Central memory CD8-positive, alpha-beta T cell (primary cell): ENCODE measurements at places on chromosomes 12 and 14.

- H3K27ac ChIP-seq = no peak overlapping the region
- no peak for DNase-seq
Observed at GRCh38 chr14:62443796-62444195, 601.5 kb downstream of the KCNH5 start.

DNA sequence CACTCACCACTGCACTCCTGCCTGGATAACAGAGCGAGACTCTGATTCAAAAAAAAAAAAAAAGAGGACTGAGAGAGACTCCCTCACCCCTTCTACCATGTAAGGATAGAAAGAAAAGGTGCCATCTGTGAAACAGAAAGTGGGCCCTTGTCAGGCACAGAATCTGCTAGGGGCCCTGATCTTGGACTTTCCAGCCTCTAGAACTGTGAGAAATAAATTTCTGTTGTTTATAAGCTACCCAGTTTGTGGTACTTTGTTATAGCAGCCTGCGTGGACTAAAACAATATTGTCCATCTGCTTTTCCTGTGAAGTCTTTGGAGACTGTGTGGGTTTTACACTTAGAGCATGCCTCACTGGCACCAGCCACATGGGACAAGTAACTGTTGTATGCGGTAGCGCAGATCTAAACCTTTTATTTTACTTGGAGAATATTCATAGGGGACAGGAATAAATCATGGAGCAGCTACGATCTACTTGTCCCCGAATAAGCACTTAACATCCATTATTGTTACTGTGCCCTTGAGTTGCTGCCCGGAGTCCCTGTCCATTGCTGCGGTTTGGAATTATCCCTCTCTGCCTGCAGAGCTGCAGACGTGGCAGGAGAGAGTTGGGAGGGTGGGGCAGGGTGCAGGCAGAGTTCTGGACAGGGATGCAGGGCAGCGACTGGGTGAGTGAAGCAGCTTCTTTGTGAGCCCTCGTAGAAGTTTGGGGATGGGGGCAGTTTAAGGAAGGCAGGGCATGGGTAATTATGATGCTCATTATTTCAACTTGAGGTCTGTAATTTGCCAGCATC is 52.4 kb upstream of the STON2 start:
- H3K36me3 ChIP-seq = no peaks in the 10 kb centered on the region
- no peaks in the 10 kb centered on the region for H3K4me1 ChIP-seq
- DNase-seq = no peak
- no peak overlapping the region for H3K4me3 ChIP-seq
- H3K27me3 ChIP-seq = peaks cover 43% of the 10 kb centered on the region
- H3K27ac ChIP-seq = no peak overlapping the region

GRCh38 chr14:72610096-72610830 is 283.6 kb downstream of the DPF3 start:
- no peak overlapping the region for H3K4me3 ChIP-seq
- H3K4me1 ChIP-seq = no peaks in the 10 kb centered on the region
- no peaks in the 10 kb centered on the region for H3K36me3 ChIP-seq
- H3K27ac ChIP-seq = no peak overlapping the region

DNA sequence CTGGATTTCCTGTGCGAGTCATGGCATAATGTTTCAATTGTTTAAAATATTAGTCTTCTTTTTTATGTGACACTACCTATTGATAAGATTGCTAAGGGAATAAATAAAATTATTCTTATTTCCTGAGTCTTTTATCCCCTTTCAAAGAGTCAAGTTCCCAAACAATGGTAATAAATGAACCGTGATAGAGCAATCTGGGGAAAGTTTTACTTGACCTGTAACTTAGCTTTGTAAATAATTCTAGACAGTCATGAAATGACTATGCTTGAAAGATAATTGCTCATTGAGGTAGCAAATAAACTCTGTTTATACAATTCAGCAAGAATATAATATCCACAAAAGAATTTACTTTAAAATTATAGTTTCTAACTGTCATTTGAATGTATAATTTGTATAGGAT is 82.1 kb downstream of the TSPAN8 start:
- H3K27me3 ChIP-seq = no peaks in the 10 kb centered on the region
- H3K4me1 ChIP-seq = no peaks in the 10 kb centered on the region
- no peak for DNase-seq
- no peak overlapping the region for H3K27ac ChIP-seq

- H3K27ac ChIP-seq = peak overlapping the region; percentile 90
- H3K4me3 ChIP-seq = no peak overlapping the region
- no peaks in the 10 kb centered on the region for H3K27me3 ChIP-seq
- H3K4me1 ChIP-seq = peaks cover 73% of the 10 kb centered on the region
- peaks cover 16% of the 10 kb centered on the region for H3K36me3 ChIP-seq
Observed at GRCh38 chr14:95505030-95505589, 11.3 kb downstream of the SYNE3 start.

DNA sequence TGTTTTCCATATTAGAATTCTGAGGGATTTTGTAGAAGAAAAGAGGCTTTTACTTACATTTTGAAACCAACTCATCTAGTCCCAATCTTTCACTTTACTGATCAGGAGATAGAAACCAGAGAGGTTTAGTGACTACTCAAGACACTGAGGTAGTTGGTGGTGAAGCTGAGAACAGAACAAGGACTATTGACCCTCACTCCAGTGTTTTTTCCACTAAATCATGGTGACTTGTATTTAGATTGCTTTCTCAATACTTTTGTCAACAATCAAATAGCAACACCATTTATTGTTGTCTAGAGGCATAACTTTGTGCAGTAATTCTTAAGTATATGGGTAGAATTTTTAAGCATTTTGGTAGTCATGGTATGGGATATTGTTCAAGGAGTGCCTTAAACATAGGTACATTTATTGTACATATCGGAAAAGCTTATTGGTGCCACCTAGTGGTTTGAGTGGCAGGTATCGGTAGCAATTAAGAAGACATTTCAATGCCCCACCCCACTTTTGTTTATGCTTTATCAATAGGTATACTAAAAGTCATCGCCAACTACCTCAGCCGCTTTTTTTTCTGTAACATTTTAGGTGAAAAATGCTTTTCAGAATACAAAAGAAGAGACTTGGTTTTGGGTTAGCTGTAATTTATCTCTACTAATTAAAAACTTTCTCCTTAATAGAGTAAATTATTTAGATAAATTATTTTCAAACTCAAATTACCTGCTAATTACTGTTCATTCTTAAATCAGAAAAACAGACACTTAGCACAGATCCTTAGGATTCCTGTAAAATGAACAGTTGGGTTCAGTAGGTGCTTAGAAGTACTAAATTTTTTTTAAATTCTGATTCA is 47.3 kb upstream of the PAWR start:
- H3K27ac ChIP-seq = no peak overlapping the region
- no peak overlapping the region for H3K4me3 ChIP-seq
- H3K36me3 ChIP-seq = peaks cover 1% of the 10 kb centered on the region
- H3K27me3 ChIP-seq = peaks cover 30% of the 10 kb centered on the region

DNA sequence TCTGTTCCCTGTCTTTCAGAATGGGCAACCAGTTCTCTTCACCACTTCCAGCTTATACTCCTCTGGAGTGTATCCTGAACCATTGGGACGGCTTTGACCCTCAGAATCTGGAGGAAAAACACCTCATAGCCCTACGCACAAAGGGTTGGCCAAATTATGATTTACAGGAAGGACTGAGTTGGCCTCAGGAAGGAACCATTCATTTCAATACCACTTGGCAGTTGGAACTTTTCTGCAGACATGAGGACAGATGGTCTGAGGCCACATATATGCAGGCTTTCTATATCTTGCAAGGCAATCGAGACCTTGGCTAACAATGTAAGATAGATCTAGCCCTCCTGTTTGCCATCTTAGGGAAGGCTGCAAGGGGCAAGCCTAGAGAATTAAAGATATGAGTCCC is 24.0 kb downstream of the CLECL1 start:
- peaks cover 61% of the 10 kb centered on the region for H3K4me1 ChIP-seq
- H3K27me3 ChIP-seq = no peaks in the 10 kb centered on the region
- H3K36me3 ChIP-seq = peaks cover 8% of the 10 kb centered on the region
- peak overlapping the region; percentile 70 for H3K27ac ChIP-seq

DNA sequence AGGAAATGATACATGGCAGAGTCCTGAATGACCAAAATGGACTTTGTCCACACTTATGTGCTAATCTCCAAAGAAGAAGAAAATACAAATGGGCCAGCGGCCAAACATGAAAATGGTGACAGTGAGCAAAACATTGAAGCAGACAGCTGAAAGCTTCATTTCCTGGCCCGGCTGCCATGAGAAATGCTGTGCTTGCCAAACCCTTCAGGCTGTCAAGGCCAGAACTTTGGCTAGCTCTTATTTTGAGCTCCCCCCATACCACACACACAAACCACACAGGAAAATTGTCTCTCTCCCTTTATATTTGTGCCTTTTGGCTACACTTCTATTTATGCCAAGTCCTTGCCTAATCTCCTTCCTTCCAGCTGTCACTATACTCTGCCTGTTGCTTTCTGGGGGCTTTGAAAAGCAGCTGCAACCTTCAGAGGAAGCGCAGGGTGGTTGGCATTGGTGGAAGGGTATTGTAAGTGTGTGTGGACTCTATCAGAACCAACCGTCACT is 323.8 kb downstream of the RAD51B start:
- no peak overlapping the region for H3K4me3 ChIP-seq
- peaks cover 3% of the 10 kb centered on the region for H3K36me3 ChIP-seq

- no peak for DNase-seq
- no peak overlapping the region for H3K4me3 ChIP-seq
- peaks cover 82% of the 10 kb centered on the region for H3K4me1 ChIP-seq
- no peaks in the 10 kb centered on the region for H3K27me3 ChIP-seq
Observed at GRCh38 chr12:104516821-104517220, 60.1 kb downstream of the CHST11 start.

- no peak overlapping the region for H3K4me3 ChIP-seq
- H3K27me3 ChIP-seq = peaks cover 42% of the 10 kb centered on the region
- H3K4me1 ChIP-seq = no peaks in the 10 kb centered on the region
- no peak for DNase-seq
- H3K36me3 ChIP-seq = no peaks in the 10 kb centered on the region
Observed at GRCh38 chr14:31895646-31896045, 181.5 kb upstream of the ARHGAP5 start.

DNA sequence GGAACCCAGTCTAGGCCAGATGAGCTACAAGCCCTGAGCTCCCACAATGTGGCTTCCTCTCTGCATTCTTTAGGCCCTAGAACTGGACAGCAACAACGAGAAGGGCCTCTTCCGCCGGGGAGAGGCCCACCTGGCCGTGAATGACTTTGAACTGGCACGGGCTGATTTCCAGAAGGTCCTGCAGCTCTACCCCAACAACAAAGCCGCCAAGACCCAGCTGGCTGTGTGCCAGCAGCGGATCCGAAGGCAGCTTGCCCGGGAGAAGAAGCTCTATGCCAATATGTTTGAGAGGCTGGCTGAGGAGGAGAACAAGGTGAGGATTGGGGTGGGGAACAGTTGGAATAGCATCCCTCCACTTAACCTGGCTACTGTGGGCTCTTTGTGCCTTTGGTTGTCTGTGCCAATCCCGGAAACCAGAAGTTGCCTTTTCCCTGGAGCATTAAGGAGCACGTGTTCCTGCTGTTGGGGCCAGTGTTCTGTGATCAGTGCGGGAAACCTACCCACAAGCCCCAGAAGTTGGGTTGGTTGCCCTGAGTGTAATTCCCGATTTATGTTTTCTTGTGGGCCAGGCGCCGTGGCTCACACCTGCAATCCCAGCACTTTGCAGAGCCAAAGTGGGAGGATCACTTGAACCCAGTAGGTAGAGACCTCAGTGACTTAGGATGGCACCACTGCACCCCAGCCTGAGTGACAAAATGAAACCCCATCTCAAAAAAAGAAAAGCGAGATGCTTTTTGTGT is 6.4 kb downstream of the FKBP4 start:
- peak overlapping the region; percentile 76 for H3K27ac ChIP-seq
- DNase-seq = no peak
- H3K4me1 ChIP-seq = peaks cover 6% of the 10 kb centered on the region
- peaks cover 37% of the 10 kb centered on the region for H3K36me3 ChIP-seq

GRCh38 chr14:99790978-99791376 is 2.2 kb upstream of the EML1 start:
- H3K27me3 ChIP-seq = no peaks in the 10 kb centered on the region
- peaks cover 3% of the 10 kb centered on the region for H3K36me3 ChIP-seq
- DNase-seq = no peak
- H3K4me1 ChIP-seq = peaks cover 8% of the 10 kb centered on the region

GRCh38 chr14:73102806-73103497 is 33.4 kb upstream of the PSEN1 start:
- H3K4me1 ChIP-seq = peaks cover 6% of the 10 kb centered on the region
- H3K4me3 ChIP-seq = no peak overlapping the region
- H3K36me3 ChIP-seq = peaks cover 77% of the 10 kb centered on the region
- DNase-seq = no peak
